ENCODE measurements at places on chromosomes 1 and 21. TPM values are rescaled to one million over a fixed set of nuclear protein-coding genes. Genes with fewer than 3 reads are reported as not detected.

- H3K27ac ChIP-seq, result no peak overlapping the region
- DNase-seq, result no peak
- H3K4me3 ChIP-seq, result no peak overlapping the region
- H3K4me1 ChIP-seq, result peaks cover 38% of the 10 kb centered on the region
- no peaks in the 10 kb centered on the region for H3K27me3 ChIP-seq
- H3K36me3 ChIP-seq, result peaks cover 5% of the 10 kb centered on the region
Measured at GRCh38 chr1:204447190-204447589, 35.6 kb upstream of the PPP1R15B start.

DNA sequence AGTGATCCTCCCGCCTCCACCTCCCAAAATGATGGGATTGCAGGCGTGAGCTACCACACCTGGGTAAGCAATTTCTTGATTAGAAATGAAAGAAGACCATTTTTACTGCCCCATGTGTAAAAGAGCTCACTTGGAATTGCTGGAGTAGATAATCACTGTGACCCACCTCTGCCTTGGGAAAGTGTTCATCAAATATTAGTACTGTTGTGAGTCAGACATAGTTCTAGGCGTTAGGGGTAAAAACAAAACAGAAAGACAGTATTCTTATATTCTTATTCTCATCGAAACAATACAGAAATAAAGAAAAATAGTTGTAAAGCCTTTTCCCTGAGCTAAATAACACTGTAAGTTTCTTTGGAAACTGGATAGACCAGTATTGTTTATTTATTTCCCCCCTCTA lies 36.2 kb downstream of the CELF3 start:
- no peak overlapping the region for H3K27ac ChIP-seq
- no peak for DNase-seq
- no peak overlapping the region for H3K4me3 ChIP-seq
- H3K27me3 ChIP-seq, result no peaks in the 10 kb centered on the region
- H3K4me1 ChIP-seq, result peaks cover 8% of the 10 kb centered on the region

- DNase-seq, result no peak
- peaks cover 17% of the 10 kb centered on the region for H3K36me3 ChIP-seq
- no peaks in the 10 kb centered on the region for H3K27me3 ChIP-seq
- peak overlapping the region; percentile 96 for H3K27ac ChIP-seq
- peaks cover 59% of the 10 kb centered on the region for H3K4me1 ChIP-seq
Measured at GRCh38 chr1:101178341-101178687, 58.5 kb upstream of the S1PR1 start.

DNA sequence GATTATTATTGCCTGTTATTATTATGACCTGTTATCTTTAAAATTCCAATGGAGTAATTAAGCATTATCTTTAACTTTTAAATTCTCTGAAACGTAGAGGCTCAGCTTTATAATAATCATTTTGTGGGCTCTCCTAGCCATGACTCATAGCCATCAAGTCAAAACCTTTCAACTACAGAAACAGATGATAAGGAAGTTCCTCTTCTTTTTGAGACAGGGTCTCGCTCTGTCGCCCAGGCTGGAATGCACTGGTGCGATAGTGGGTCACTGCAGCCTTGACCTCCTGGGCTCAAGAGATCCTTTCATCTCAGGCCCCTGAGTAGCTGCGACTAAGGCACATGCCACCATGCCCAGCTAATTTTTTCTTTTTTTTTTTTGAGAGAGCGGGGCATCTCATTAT lies 43.5 kb downstream of the CHML start:
- peaks cover 7% of the 10 kb centered on the region for H3K4me1 ChIP-seq
- peaks cover 7% of the 10 kb centered on the region for H3K36me3 ChIP-seq
- H3K4me3 ChIP-seq, result no peak overlapping the region
- no peak for DNase-seq

- no peaks in the 10 kb centered on the region for H3K27me3 ChIP-seq
- H3K36me3 ChIP-seq, result no peaks in the 10 kb centered on the region
Measured at GRCh38 chr1:17768651-17769241, 13.6 kb downstream of the ACTL8 start.

GRCh38 chr1:232538224-232538942 lies 91.5 kb downstream of the SIPA1L2 start:
- no peak overlapping the region for H3K4me3 ChIP-seq
- H3K27ac ChIP-seq, result no peak overlapping the region
- H3K36me3 ChIP-seq, result no peaks in the 10 kb centered on the region
- no peak for DNase-seq
- no peaks in the 10 kb centered on the region for H3K27me3 ChIP-seq

DNA sequence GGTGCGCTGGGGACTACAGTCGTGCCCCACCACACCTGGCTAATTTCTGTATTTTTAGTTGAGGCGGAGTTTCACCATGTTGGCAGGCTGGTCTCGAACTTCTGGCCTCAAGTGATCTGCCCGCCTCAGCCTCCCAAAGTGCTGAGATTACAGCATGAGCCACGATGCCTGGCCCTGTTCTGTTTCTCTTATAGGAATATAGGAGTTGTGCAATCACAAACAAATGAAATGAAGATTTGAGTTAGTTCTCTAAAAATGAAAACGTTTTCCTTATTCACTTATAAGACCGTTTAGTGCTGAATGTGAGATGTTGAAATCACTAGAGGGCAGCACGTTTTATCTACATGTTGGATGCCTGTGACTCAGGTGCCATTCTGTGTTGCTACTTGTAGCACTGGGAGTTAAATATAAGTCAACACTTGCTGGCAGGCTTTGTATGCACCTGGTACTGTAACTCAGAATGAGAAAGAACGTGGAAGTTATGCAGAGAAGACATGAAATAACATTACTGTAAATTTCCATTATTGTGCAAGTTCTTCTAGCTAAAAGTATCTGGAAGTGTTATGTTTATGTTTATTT lies 45.8 kb downstream of the MIGA1 start:
- H3K27me3 ChIP-seq, result no peaks in the 10 kb centered on the region
- no peak for DNase-seq
- H3K27ac ChIP-seq, result no peak overlapping the region
- H3K4me1 ChIP-seq, result peaks cover 10% of the 10 kb centered on the region

DNA sequence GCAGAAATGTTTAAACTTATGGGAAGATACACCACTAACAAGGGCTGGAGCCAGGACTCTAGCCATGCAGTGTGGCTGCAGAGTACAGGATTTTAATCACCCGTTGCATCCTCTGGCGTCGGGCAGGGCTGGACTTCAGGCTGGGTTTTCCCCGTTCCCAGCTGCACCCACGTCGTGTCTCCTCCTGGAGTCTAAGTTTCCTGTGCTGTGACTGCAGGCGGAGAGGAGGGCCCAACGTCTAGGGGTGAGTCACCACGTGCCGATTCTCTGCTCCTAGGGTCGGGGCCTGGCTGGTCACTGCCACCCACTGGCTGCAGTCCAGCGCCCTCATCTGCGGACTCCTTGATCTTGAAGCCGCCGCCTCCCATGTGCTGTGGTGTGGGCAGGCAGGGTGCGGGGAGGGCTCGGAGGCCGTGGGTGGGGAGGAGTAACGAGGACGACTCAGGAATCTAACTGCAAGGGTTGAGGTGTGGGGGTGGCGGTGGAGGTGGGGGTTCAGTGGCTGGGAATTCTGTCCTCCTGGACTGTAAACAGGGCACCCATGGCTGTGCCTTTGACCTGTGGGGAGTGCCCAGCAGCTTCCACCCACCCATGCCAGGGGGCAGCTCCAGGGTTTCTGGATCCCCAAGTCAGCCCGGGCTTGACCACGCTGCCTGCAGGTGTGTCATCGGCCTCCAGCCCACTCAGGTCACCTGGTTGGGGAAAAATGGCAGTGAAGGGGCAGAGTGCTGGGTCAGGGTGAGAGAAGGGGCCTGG lies 77.8 kb downstream of the ALPL start:
- H3K27ac ChIP-seq, result no peak overlapping the region
- no peak overlapping the region for H3K4me3 ChIP-seq
- DNase-seq, result no peak
- H3K36me3 ChIP-seq, result no peaks in the 10 kb centered on the region

The GNAT2 gene
- not detected for total RNA-seq

The PLA2G2F gene
- total RNA-seq, result not detected

The CCDC27 gene
- not detected for total RNA-seq

The DNAJC6 gene
- total RNA-seq, result 4.1 TPM

The ZNF695 gene
- total RNA-seq, result 0.23 TPM

The PLA2G2D gene
- not detected for total RNA-seq

All from activated CD8-positive, alpha-beta memory T cell treated with anti-CD3 and anti-CD28 coated beads, Interleukin-2, amount 10 ng/mL, durations not matched to agents 7 days and 5 days (primary cell).